ENCODE measurements at places on chromosomes 3 and 15.
A peak's percentile ranks its signal among the peaks of the same experiment; 100 is the strongest.

GRCh38 chr3:88312256-88312655 is 162.5 kb downstream of the C3orf38 start:
- DNase-seq = no peak

DNA sequence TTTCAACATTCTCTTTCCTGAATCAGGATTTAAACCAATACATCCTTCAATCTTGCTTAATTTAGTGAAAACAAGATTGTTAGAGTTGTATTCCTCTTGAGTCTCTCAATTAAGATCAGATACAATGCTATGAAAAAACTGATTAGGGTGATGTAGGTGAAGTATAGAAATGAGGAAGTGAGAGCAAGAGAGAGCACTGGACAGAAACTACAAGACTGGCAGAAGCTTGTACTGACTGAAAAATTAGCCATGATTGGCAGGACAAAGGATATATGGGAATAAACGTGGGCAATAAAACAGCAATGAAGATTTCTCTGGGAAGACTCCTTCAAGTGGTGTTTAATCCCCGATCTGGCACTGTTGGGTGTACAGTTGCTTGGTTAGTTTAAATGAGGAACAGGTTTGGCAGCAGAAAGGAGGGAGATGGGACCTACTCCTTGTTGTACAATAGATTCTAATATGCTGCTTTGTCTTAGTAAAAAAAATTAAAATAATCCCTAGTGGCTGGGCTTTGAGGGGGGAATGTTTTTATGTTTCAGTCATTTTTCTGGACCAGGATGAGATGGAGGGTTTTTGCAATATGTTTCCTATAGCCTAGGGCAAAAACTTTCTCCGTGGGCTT is 252.7 kb downstream of the SLC9A9 start:
- DNase-seq = no peak

GRCh38 chr3:111362381-111363009 is 179.5 kb upstream of the CD96 start:
- no peak for DNase-seq

DNA sequence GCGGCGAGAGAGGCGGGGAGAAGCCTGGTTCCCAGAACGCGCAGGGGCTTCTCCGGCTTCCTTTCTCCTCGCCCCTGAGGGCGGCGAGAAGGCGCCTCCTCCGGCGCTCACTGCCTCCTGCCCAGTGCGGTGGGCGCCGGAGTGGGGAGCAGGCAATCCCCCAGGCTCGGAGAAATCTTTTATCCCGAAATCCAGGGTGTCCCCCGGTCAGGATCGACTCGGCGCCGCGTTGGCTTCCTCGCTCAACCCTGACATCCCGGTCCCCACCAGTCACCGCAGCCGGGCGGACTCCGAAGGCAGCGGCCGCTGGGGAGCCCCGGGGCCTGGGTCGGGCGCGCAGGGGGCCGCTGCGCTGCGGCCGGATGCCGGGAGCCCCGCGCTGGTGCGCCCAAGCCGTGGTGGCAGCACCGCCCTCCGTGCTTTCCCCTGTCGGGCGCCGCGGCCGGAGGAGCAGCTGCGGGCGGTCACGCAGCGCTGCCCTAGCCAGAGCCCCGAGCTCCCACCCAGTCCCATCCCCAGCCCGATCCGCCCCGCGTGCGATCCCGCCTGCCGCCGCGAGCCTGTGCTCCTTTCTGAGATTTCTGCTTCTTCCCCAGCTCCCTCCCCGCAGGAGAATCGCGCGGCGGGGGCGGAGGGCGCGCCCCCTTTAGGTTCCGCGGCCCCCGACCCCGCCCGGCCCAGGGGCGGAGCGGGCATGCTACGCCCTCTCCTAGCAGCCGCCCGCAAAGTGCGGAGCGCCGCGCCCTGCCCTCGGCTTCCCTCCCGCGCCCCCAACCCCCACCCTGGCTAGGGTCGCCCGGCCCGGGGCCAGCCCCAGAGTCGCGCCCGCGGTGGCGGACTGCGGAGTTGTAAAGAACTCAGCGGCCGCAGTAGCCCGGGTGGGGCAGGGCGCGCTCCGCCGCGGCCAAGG is 683 bp upstream of the CACNA2D3 start:
- no peak for DNase-seq

DNA sequence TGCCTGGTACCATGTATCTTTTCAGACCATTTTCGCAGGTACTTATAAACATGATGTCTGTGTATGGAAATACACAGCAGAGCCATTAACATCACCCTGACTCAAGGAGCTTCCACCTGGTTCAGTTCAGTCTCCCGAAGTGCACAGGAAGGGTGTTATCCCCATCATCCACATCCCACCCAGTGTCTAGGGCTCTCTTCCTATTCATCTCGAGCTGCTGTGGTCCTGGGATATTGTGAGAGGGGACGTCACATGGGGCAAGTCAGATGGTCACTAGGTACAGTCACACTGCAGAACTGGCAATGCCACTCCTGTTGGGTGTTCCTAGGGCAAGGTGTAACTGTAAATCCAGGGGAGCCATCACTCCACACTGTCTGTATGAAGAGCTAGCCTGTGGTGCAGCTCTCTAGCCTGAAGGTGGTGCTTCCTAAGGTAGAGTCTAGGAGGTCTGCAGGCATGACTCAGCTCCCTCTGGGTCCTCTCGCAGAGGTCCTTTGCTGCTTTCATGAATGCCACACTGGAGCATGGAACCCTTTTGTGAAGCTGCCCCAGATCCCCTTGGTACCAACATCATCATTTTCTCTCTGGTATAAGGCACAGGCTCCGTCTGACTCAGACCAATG is 13.9 kb downstream of the ISLR2 start:
- DNase-seq = no peak

DNA sequence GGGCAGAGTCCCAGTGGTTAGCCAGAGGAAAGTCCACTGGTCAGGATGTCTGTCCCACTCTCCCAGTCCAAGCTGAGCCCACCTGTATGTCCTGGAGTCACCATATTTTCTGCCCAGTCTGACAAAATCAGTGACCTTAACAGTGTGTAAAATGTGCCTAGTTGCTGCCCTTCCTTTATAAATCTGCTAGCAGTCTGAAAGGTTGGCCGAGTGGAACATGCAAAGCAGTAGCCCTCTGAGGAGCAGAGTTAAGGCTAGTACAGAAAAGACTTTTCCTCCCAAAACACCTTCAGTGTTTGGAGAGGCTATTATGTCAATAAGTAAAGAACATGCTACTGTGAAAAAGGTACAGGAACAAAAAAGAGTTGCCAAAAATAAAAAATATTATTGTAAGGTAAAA is 15.3 kb downstream of the TTC21A start:
- no peak for DNase-seq

- DNase-seq = no peak
Measured at GRCh38 chr3:3648988-3649679, 150.1 kb upstream of the LRRN1 start.

- DNase-seq = peak; percentile 55
Measured at GRCh38 chr3:36944641-36945270, at the start of gene TRANK1. TRANK1 (minus strand) TSS chr3:36945054; CDS start chr3:36944809, 245 bp downstream.

GRCh38 chr15:76994001-76994400 is 925 bp upstream of the PSTPIP1 start:
- no peak for DNase-seq

- DNase-seq = no peak
Measured at GRCh38 chr15:60340207-60340921, 57.4 kb downstream of the ANXA2 start.

DNA sequence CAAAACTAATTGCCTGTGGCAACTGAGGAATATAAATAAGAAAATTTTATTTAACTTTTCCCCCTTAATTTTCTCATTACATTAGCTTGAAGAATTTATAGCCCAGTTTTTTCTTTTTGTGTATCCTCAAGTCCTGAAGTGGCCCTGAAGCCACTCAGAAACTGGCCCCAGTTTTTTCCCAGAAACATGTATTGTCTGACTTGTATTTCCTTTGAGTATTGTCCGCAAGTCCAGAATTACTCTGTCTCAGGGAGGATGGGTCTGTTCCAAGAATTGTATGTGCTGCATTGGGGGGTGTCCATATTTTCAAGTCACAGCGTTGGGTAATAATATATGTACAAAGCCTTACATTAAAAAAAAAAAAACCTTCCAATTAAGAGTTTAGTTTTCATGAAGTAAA is 149.7 kb upstream of the IL12A start:
- DNase-seq = no peak

GRCh38 chr3:149363053-149363452 is 14.4 kb downstream of the TM4SF1 start:
- DNase-seq = no peak

GRCh38 chr3:133995264-133995663 is 34.5 kb downstream of the SLCO2A1 start:
- no peak for DNase-seq

GRCh38 chr15:91051248-91051647 is 28.9 kb upstream of the VPS33B start:
- no peak for DNase-seq

GRCh38 chr3:66497985-66498671 is 2.7 kb downstream of the LRIG1 start:
- no peak for DNase-seq

DNA sequence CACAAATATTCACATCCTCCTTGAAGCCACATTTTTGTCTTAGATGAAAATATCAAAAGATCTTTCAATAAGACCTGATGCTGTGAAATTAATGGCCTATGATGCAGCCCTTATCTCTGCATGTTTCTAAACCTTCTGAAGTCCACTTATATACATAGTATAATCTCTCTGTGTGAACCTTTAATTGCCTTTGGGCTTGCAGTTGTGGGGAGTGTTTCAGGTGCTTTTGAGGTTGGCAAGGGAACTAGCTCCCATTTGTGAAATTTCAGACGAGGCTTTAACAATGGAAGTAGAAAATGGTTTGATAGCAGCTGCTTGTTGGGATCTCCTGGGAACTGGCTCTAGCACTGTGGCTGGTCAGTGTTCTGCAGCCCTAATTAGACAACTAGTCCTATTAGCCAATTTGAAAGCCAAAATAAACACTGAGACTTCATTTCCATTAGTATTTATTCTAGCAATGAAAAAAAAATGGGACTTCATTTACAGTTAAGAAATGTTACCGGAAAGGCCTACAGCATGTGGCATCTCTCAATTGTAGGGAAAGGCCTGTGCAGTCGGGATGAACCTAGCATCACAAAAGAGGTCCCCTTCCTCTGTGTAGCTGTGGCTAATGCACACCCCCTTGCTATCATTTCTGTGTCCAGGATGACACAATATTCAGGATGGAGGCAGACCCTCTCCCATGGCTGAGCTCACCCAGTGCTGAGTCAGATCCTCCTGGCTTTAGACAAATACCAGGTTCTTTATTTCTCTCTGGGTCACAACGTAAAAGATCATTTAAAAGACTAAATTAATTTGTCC is 140.7 kb upstream of the TRIM42 start:
- DNase-seq = no peak

DNA sequence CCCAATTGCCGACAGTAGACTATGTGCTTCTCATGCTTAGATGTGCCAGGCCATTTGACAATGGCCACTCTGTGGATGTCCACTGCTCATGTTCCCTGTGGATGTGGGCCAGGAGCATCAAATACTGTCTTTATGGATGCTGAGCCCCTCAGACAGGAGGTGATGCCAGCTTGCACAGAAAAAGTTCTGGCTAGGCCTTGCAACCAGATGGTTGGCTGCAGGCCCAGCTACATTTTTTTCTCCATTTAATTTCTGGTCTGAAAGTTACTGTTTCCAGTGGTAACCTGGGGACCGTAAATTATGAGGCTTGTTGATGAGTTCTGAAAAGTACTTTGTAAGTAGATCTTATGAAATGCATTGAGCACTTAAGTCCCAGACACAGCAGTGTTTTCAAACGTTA is 228.5 kb downstream of the CHL1 start:
- no peak for DNase-seq

GRCh38 chr3:58514405-58514804 is 22.5 kb downstream of the KCTD6 start:
- no peak for DNase-seq

- no peak for DNase-seq
Measured at GRCh38 chr15:67026610-67026967, 38.8 kb upstream of the SMAD3 start.

- DNase-seq = no peak
Measured at GRCh38 chr15:26455828-26456227, 317.0 kb downstream of the GABRB3 start.

DNA sequence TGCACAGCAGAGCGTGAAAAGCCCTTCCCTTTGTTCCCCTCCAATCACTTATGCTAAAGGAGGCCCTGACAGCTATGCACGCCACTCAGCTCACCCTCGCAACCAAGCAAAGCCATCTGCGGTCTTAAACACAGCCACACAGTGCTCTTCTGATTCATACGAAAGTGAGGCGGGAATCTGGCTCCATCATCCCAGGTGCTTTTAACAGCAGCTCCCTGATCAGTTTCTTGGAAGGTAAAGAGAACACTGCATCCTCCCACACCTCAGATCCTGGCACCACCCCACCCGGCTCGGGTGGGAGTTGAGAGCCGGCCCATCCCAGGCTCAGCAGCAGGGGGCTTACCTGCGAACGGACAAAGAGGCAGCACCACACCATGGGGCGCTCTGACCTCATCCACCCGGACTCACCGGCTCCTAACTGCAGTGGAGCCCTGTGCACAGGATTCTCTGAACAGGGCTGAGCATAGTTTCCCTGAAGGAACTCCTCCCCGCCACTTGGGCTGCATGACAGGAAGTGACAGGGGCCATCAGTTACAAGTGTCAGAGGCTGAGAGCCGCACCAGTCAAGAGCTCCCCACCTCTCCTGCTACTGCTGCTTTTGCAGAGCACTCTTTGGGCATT is 114.3 kb upstream of the ARHGEF3 start:
- peak; percentile 22 for DNase-seq

GRCh38 chr3:14957925-14958324 is 10.5 kb downstream of the NR2C2 start:
- DNase-seq = no peak

- DNase-seq = no peak
Measured at GRCh38 chr15:93027413-93027812, 61.6 kb downstream of the RGMA start.

DNA sequence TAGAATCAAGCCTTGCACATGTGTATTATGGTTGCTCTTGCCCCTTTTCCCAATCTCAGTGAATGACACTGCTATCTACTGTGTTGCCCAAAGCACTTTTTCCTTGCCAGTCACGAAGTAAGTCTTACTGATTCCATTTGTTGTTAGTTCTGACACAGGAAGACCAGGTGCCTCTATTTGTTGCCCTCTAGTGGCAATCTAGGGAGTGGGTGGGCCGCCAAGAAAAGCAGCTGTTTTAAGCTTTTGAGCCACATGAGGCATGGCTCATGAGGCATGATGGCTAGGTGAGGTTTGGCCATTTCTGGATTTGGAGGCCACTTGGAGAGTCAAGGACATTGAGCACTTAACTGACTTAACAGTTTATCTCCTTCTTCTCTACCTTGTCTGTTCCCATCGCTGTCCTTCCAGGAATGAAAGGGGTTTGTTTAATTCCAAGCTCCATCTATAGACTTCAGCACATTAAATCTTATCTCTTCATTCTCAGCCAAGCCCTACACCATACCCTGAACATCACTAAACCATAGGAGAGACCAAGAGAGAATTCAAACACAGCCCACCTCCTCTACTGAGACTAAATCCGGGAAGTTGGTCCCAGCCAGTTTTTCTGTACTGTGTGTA is 103.1 kb downstream of the HCN4 start:
- DNase-seq = peak; percentile 13

GRCh38 chr15:89179966-89180875 is 41.2 kb downstream of the RLBP1 start:
- no peak for DNase-seq

GRCh38 chr3:194277786-194278130 is 73.4 kb downstream of the CPN2 start:
- DNase-seq = no peak
